IPS DF 19.7 (cell line): ENCODE measurements at places on chromosomes 2 and 18.

DNA sequence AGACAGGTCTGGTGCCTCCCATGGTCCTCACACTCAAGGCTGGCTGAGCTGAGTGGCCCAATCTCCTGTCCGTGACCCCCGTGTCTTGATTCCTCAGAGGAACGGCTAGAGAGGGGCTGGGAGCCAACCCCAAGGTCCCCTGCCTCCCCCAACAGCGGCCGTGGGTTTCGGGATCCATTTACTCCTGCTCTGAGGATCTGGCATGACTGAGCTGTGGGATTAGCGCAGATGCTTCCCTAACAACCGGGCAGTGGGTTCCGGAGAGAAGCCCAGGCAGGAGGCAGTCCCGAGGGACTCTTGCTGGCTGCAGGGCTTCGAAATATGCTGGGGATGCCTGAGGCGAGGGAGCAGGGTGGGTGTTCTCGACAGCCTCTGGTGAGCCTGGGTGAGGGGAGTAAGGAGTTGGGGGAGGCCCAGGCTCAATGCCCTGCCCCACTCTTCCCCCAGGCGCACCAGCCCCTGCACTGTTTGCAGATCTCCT lies 18.9 kb downstream of the GPR35 start:
- DNase-seq = no peak

DNA sequence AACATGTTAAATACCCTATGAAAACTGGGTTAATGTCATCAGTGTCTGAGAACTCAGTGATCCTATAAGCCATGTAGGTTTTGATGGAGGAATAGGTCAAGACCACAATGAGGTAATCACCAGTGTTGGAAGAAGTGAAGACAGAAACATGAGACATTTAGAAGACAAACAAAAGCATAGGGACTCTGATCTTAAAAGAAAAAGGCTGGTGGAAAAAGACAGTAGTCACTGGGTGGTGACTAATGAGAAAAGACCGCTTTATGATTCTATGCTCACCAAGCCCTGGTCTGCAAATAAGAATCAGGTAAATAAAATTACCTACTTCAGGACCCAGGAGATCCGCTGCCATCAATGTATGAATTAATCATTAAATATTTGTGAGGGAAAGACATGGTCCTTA lies 271.9 kb downstream of the GPD2 start:
- DNase-seq = no peak

DNA sequence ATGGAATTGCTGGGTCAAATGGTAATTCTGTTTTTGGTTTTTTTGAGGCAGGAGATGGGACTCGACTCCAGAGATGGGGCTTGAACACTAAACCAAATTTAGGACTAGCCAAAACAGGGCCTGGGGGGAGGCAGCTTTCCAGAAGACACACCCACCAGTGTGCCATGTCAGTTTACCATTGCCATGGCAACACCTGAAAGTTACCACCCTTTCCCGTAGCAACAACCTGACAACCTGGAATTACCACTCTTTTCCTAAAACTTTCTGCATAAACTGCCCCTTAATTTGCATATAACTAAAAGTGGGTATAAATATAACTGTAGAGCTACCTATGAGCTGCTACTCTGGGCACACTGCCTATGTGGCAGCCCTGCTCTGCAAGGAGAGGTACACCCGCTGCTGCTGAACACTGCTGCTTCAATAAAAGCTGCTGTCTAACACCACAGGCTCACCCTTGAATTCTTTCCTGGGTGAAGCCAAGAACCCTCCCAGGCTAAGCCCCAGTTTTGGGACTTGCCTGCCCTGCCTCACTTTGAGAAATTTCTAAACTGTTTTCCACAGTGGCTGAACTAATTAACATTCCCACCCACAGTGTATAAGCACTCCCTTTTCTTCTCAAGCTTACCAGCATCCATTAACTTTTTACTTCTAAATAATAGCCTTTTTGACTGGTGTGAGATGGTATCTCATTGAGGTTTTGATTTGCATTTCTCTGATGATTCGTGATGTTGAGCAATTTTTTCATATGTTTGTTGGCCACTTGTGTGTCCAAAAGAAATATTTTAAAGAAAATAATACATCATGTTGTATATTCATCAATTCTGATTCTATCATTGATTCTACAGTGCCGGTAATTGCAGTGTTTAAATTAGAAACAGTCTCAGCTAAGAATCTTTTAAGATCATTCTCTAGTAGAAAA lies 10.6 kb downstream of the CDK15 start:
- DNase-seq = no peak

GRCh38 chr2:181957668-181958067 lies 28.0 kb upstream of the PPP1R1C start:
- no peak for DNase-seq

DNA sequence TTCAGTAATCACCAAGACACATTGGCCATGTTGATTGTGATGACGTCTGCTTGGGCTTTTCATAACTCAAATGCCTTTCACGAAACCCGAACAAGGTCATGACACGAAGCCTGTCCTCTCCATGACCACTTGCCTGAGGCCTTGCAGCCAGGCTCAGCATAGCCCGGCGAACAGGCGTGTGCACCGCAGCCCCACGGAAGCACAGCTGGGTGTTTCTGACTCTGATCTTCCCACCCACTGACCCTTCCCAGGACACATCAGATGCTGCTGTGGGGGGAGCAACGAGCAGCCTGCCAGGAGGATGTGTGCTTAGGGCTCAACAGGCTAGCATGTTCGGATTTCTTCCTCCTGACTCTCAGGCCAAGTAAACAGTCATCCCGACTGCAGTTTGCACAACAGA lies 369.4 kb upstream of the SALL3 start:
- no peak for DNase-seq
